ENCODE measurements at places on chromosomes 5 and 9. TPM values are rescaled to one million over a fixed set of nuclear protein-coding genes. Genes with fewer than 3 reads are reported as not detected.

The STRBP gene
- 5.2 TPM for total RNA-seq

The SPINK5 gene
- total RNA-seq: not detected

The TERT gene
- not detected for total RNA-seq

The KIF24 gene
- total RNA-seq: 0.50 TPM

The ADGRV1 gene
- 0.50 TPM for total RNA-seq

The SERINC5 gene
- 14.1 TPM for total RNA-seq

The SPINK13 gene
- total RNA-seq: not detected

The GZMA gene
- not detected for total RNA-seq
